ENCODE measurements at places on chromosomes 13 and 19.

DNA sequence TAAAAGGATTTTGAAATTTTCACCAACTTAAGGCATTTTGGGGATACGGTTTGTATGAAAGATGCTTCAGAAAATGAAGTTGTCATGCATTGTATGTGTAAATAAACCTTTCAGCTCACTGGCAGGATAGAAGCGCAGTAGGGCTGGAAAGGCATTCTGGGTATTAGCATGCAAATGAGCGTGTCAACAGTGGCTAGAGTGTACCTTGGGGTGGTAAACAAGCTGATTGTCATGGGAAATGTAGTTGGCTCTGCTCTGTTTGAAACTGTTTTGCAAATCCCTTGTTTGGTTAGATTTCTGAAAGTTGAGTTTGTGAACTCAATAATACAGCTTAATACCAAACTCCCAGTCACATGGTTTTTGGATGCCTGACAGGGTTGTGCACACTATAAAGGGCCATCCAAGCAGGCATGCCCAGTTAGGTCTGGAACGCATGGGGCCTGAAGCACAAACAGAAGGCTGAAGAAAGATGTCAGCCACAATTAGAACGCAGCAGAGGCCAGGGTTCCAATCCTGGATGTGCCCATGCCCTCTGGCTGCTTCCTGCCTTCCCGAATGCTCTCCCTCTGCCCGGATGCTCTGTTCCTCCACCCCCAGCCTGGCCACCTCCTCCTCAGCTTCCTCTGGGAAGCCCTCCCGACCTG, 14.6 kb downstream of the GSX1 start:
- DNase-seq: no peak

GRCh38 chr13:104737713-104738112, 1671.5 kb upstream of the SLC10A2 start:
- DNase-seq: peak; percentile 3

DNA sequence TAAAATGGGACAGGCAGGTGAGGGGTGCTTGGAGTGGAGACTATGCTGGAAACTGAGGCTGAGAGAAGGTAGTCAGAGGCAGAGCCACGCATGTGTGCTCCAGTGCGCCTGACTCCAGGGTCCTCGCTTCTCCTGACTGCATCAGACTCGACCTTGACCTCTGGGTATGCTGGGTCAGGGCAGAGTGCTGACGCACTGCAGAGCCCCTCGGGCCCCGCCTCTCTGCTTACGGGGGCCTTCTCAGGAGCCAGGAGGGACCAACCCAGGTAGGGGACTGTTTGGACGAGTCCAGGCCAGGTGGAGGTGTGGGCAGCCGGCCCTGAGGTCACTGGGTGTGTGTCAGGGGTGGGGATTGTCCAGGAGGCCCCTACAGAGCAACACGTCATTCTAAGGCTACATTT, 22.9 kb upstream of the SLC7A10 start:
- DNase-seq: no peak

DNA sequence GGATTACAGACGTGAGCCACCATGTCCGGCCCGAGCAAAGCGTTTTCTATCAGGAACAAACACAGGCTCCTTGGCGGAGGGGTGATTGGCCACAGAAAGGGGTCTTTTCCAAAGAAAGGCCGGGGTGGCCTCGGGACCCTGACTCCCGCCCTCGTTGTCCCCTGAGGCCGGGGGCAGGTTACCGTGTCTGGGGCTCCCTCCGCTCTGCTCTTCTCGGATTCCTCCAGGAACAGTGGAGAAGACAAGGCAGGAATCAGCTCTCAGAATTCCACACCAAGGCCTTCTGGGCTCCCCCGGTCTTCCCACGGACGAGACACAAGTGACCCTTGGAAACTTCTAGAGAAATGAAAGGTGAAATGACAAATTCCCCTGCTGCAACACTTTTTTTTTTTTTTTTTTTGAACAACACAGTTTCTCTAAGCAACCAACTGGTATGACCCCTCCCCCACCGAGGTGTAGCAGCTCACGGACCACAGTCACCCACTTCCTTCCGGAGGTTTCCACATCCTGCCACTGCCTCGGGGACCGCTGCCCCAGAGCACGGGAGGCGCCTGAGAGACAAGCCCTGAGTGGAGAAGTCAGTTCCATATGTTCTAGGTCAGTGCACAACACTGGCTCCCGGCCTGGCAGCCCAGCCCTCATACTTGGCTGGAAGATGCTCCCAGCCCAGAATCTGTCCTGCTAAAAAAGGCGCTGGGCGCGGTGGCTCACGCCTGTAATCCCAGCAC, 11.0 kb downstream of the MOB3A start:
- DNase-seq: no peak

DNA sequence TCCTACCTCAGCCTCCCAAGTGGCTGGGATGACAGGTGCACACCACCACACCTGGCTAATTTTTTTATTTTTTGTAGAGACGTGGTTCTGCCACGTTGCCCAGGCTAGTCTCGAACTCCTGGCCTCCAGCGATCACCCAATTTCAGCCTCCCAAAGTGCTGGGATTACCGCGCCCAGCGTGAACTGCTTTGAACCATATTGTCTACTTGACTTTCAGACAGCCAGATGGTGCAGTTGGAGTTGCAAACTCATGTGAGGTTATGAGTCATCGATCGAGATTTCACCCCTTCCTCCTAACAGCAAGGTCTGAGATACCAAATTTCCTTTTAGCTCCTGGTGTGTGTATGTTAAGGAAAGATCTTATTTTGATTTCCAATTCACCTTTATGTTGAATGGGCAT, 2.7 kb downstream of the SLC27A1 start:
- DNase-seq: peak; percentile 67

GRCh38 chr13:73547239-73547638, 488.4 kb downstream of the KLF5 start:
- no peak for DNase-seq
